ENCODE measurements at places on chromosomes 4 and X. TPM values are rescaled to one million over a fixed set of nuclear protein-coding genes. Genes with fewer than 3 reads are reported as not detected.

- H3K27ac ChIP-seq, result no peak overlapping the region
- no peaks in the 10 kb centered on the region for H3K27me3 ChIP-seq
- no peak for DNase-seq
- H3K4me1 ChIP-seq, result no peaks in the 10 kb centered on the region
- H3K4me3 ChIP-seq, result no peak overlapping the region
Measured at GRCh38 chrX:109372291-109372690, 109.6 kb downstream of the GUCY2F start.

- no peak overlapping the region for H3K27ac ChIP-seq
- peak; percentile 27 for DNase-seq
- no peaks in the 10 kb centered on the region for H3K27me3 ChIP-seq
- no peaks in the 10 kb centered on the region for H3K36me3 ChIP-seq
- no peaks in the 10 kb centered on the region for H3K4me1 ChIP-seq
Measured at GRCh38 chrX:30150196-30150895, 65.0 kb upstream of the MAGEB2 start.

GRCh38 chr4:150722908-150723362, 141.0 kb downstream of the MAB21L2 start:
- no peak overlapping the region for H3K4me3 ChIP-seq
- H3K27ac ChIP-seq, result no peak overlapping the region
- no peaks in the 10 kb centered on the region for H3K4me1 ChIP-seq
- DNase-seq, result peak; percentile 8
- H3K36me3 ChIP-seq, result peaks cover 10% of the 10 kb centered on the region

- peak; percentile 81 for DNase-seq
- no peaks in the 10 kb centered on the region for H3K27me3 ChIP-seq
- peaks cover 13% of the 10 kb centered on the region for H3K4me1 ChIP-seq
- no peaks in the 10 kb centered on the region for H3K36me3 ChIP-seq
- H3K4me3 ChIP-seq, result no peak overlapping the region
Measured at GRCh38 chr4:185792384-185793115, 19.4 kb downstream of the SORBS2 start.

Gene RNF212
- 2.5 TPM for total RNA-seq

DNA sequence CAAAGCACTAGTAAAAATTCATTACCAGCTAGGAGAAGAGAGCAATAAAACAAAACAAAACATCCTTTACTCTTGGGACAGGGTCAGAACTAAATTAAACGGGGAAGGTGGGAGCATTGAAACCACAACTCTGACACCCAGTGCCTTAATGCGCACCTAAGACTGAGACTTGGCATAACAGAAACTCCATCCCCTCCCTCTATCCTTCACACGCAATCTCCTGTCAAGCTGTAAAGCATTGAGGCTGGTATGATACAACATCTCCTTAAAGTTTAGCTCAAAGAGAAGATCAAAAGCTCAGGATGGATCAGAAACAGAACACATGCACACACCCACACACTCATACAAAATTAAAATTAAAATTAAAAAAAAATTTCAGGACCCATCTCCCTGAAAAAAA, 951.3 kb downstream of the STIM2 start:
- DNase-seq, result no peak
- no peaks in the 10 kb centered on the region for H3K27me3 ChIP-seq
- no peaks in the 10 kb centered on the region for H3K36me3 ChIP-seq
- no peak overlapping the region for H3K27ac ChIP-seq

GRCh38 chr4:105951198-105951597, 55.9 kb downstream of the NPNT start:
- H3K36me3 ChIP-seq, result no peaks in the 10 kb centered on the region
- H3K27ac ChIP-seq, result no peak overlapping the region

Gene RASSF6
- total RNA-seq, result not detected

- H3K4me3 ChIP-seq, result no peak overlapping the region
- no peaks in the 10 kb centered on the region for H3K36me3 ChIP-seq
- no peak for DNase-seq
- H3K27me3 ChIP-seq, result no peaks in the 10 kb centered on the region
- no peaks in the 10 kb centered on the region for H3K4me1 ChIP-seq
Measured at GRCh38 chrX:75873993-75874392, 88.9 kb upstream of the MAGEE2 start.

Gene MID1
- 5.6 TPM for total RNA-seq

DNA sequence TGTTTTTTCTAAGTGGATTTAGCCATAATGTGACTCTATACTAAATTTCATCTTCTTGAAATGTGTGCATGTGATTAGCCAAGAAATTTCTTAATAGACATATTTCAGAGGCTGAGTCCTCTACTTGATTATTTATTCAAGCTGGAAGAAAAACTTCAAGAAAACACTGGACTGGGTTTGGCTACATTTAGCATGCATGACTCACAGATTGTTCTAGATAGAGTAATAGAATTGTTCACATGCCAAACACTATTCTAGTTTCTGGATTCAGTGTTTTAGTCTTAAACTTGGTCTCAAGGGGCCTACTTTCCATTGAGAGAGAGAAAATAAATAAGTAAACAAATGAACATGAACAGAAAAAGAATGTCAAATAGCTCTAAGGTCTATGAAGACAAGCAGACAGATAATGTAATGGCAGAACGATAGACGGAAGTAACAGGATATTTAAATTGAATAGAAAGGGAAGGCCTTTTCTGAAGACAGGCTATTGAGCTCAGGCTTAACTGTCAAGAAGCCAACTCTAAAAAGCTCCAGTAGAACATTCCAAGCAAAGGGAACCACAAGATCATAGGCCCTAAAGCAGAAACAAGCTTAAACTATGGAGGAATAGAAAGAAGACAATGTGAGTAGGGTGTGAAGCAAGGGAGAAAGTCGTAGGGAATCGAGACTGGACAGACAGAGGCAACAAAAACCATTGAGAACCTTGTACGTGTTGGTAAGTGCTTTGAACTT, 104.6 kb downstream of the TMEM144 start:
- H3K27ac ChIP-seq, result peak overlapping the region; percentile 94
- DNase-seq, result peak; percentile 98
- H3K27me3 ChIP-seq, result no peaks in the 10 kb centered on the region
- H3K36me3 ChIP-seq, result no peaks in the 10 kb centered on the region

Gene TRIM2
- total RNA-seq, result 26.4 TPM

DNA sequence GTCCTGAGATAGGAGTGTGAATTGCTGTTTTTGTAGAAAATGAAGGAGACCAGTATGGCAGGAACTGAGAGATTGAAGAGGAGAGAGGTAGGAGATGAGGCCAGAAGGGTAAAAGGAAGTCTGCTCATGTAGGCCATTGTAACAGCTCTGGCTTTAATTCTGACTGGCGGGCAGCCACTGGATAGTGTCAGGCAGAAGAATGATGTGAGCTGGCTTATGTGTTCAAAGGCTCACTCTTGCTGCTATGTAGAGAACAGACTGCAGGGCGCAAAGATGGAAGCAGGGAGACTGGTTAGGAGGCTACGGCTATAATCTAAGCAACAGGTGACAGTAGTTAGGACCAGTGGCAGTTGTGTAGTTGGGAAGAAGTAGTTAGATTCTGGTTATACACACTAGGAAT, 160.2 kb upstream of the FGF13 start:
- no peaks in the 10 kb centered on the region for H3K36me3 ChIP-seq
- no peaks in the 10 kb centered on the region for H3K27me3 ChIP-seq
- no peak for DNase-seq
- no peak overlapping the region for H3K4me3 ChIP-seq
- no peak overlapping the region for H3K27ac ChIP-seq

DNA sequence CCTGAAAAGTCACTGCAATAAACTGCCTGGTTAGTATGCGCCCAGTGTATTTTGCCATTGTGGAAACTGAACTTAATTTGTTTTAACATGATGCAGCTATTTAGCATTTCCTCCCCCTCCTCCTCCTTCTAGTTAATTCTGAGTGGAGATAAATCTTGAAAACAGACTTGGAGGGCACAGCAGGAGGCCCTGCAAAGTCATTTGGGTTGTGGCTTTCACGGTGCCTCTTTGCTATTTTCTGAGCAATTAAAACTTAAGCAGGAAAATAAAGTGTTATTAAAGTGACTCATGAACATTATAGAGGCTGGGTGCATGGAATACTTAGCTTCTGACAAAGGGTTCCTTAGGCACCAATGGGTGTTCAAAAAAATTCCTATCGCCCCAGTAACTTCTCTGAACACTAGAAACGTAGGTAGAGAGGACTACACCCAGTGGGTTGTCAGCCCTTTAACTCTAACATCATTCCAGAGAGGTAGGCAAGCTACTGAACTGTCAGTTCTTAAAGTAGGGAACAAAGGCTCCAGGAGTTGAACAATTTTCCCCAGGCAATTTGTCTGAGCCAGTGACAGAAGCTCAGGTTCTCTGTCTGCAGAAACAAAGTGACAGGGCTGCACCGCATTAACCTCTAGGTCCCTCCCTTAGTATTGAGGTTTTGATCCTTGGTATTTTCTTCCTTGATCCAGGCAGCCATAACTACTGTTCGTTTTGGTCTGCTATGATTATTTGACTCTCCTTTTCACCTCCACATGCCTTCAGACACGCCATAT, 158.3 kb upstream of the KIT start:
- peaks cover 30% of the 10 kb centered on the region for H3K4me1 ChIP-seq
- H3K27me3 ChIP-seq, result no peaks in the 10 kb centered on the region
- H3K36me3 ChIP-seq, result no peaks in the 10 kb centered on the region
- DNase-seq, result peak; percentile 79
- H3K27ac ChIP-seq, result peak overlapping the region; percentile 75

- no peak for DNase-seq
- no peaks in the 10 kb centered on the region for H3K4me1 ChIP-seq
- no peak overlapping the region for H3K4me3 ChIP-seq
- no peaks in the 10 kb centered on the region for H3K36me3 ChIP-seq
- H3K27me3 ChIP-seq, result no peaks in the 10 kb centered on the region
Measured at GRCh38 chr4:189463734-189464133, 476.9 kb upstream of the FRG1 start.

Gene CT45A1
- total RNA-seq, result not detected

Gene RADX
- total RNA-seq, result 2.1 TPM

GRCh38 chr4:11620861-11621260, 192.2 kb upstream of the HS3ST1 start:
- no peak overlapping the region for H3K27ac ChIP-seq
- DNase-seq, result no peak
- H3K4me3 ChIP-seq, result no peak overlapping the region
- H3K27me3 ChIP-seq, result no peaks in the 10 kb centered on the region

Gene VCX2
- total RNA-seq, result not detected

DNA sequence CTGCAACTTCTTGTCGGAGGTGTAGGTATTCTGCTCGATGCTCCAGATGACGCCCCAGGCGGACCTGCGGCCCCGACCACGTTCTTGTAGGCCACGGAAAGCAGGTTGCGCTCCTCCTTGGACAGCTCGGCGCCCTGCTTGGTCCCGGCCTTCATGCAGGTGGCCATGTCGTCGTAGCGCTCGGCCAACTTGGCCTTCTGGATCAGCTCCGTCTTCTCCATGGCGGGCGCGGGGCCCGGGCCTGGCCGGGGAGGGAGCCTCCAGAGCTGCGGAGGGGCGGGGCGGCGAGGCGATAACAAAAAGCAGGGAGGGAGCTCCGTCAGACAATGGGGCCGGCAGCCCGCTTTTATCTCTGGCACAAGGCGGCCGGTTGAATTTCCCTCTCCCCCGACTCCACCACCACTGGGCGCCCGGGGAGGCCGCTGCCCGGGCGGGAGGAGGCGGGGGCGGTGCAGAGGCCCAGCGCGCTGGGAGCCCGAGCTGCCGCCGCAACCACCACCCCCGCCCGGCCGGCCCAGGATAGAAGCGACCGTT, 28.3 kb upstream of the DRP2 start:
- H3K36me3 ChIP-seq, result no peaks in the 10 kb centered on the region
- no peak overlapping the region for H3K27ac ChIP-seq
- H3K4me1 ChIP-seq, result no peaks in the 10 kb centered on the region
- peak overlapping the region; percentile 53 for H3K4me3 ChIP-seq

- H3K36me3 ChIP-seq, result no peaks in the 10 kb centered on the region
- no peak for DNase-seq
- no peaks in the 10 kb centered on the region for H3K27me3 ChIP-seq
- no peak overlapping the region for H3K27ac ChIP-seq
Measured at GRCh38 chr4:83708500-83709175, 172.7 kb downstream of the GPAT3 start.

DNA sequence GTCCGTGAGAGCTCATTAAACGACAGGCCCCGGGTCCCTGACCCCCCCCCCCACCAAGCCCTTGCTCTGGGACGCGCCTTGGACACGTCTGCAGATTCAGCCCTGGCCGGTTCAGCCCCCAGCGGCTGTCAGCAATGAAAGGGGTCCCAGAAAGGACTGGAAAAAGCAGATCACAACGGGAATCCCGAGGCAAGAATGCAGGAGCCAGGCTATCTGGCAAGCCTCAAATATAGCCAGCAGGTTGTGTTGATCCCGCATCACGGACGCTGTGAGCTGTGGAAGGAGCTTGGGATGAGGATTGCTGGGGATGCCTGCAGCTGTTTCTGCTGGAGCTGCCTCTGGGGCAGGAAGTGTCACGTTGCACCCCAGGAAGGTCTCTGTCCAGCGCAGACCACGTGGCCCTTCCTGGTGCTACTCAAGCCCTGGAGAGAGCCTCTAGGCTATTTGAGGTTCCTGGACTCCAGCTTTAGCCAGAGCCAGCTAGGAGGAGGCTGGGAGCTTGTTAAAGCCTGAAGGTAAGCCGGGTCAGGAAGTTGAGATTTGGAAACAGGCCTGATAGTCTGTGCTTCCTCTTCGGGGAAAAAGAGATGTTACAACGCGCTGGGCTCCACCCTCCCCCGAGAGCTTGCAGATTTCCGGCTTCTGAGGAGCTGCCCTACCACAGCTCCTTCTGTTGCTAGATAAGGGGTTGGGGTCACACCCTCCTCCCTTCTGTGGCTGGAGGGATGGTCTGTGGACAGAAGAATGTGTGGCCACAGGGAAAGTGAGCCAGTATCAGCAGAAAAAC, 19.3 kb upstream of the CSF2RA start:
- H3K4me3 ChIP-seq, result no peak overlapping the region
- H3K27ac ChIP-seq, result no peak overlapping the region
- H3K36me3 ChIP-seq, result no peaks in the 10 kb centered on the region
- H3K4me1 ChIP-seq, result no peaks in the 10 kb centered on the region
- H3K27me3 ChIP-seq, result no peaks in the 10 kb centered on the region

GRCh38 chrX:53312946-53313727, 31.8 kb upstream of the IQSEC2 start:
- H3K4me1 ChIP-seq, result peaks cover 14% of the 10 kb centered on the region
- peak overlapping the region; percentile 49 for H3K27ac ChIP-seq
- H3K36me3 ChIP-seq, result no peaks in the 10 kb centered on the region
- peak overlapping the region; percentile 26 for H3K4me3 ChIP-seq
- DNase-seq, result peak; percentile 71

Gene DCAF4L1
- not detected for total RNA-seq

- no peak overlapping the region for H3K4me3 ChIP-seq
- DNase-seq, result no peak
- H3K36me3 ChIP-seq, result no peaks in the 10 kb centered on the region
- no peaks in the 10 kb centered on the region for H3K27me3 ChIP-seq
- no peaks in the 10 kb centered on the region for H3K4me1 ChIP-seq
Measured at GRCh38 chrX:44480591-44480990, 62.1 kb downstream of the FUNDC1 start.

- no peaks in the 10 kb centered on the region for H3K4me1 ChIP-seq
- H3K36me3 ChIP-seq, result no peaks in the 10 kb centered on the region
- no peaks in the 10 kb centered on the region for H3K27me3 ChIP-seq
- no peak overlapping the region for H3K4me3 ChIP-seq
Measured at GRCh38 chr4:170675568-170676262, 586.0 kb upstream of the AADAT start.

Gene SHROOM3
- total RNA-seq, result 44.6 TPM

Gene WDFY3
- 38.7 TPM for total RNA-seq

Gene STARD8
- 4.9 TPM for total RNA-seq

Data from GM23248 (cell line).